ENCODE measurements at places on chromosomes 7 and 10. TPM values are rescaled to one million over a fixed set of nuclear protein-coding genes. Genes with fewer than 3 reads are reported as not detected.
A peak's percentile ranks its signal among the peaks of the same experiment; 100 is the strongest.

- DNase-seq, result no peak
Observed at GRCh38 chr7:14902589-14903067, at the start of gene DGKB. DGKB (minus strand) TSS chr7:14902751.

SPDYE8 gene
- 0.10 TPM for polyA plus RNA-seq

GRCh38 chr7:4550117-4550516 is 132.0 kb upstream of the FOXK1 start:
- no peak for DNase-seq

GPR37 gene
- 11.2 TPM for polyA plus RNA-seq

GRCh38 chr7:22810843-22811242 is 11.8 kb downstream of the TOMM7 start:
- no peak for DNase-seq

PILRA gene
- polyA plus RNA-seq, result 0.30 TPM

DNA sequence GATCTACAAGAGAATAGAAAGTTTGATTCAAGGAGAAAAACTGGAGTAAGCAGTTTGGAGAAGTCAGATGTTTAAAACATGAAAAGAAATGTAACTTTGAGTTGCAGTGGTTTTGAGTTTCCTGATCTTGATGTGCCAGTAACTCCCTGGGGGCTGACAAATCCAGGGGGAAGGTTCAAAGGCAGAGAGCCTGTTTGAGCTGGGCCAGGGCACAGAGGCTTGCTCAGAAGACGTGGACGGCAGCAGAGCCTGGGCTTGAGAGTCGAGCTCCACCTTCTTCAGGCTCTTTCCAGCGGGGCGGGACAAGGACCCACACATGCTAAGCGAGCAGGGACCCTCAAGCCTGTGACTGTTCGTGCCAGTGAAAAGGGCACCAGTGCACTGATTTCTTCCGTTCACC is 176.2 kb downstream of the MGMT start:
- DNase-seq, result no peak

DNA sequence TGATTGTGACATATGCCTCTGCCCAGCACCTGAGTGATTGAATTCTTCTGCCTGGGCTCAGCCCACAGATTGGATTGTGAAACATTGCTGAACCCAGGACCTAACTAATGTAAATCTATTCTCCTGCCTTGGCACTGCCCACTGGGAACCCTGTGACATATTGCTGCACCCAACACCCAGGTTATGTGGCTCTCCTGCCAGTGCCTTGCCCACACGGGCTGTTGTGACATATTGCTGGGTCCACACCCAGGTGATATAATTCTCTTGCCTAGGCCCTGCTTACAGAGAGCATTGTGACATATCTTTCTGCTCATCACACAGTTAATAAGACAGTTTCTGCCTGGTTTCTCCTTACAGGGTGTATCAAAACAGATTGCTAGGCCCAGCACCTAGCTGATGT is 50.8 kb upstream of the ZNF680 start:
- DNase-seq, result no peak

FAM241B gene
- 0.37 TPM for polyA plus RNA-seq

- DNase-seq, result no peak
Observed at GRCh38 chr10:69742928-69743602, 58.6 kb upstream of the COL13A1 start.

GRCh38 chr7:100022621-100023020 is 7.2 kb downstream of the ZKSCAN1 start:
- DNase-seq, result no peak

MDFIC gene
- 35.9 TPM for polyA plus RNA-seq

- no peak for DNase-seq
Observed at GRCh38 chr10:67666416-67667034, 29.5 kb downstream of the CTNNA3 start.

DNA sequence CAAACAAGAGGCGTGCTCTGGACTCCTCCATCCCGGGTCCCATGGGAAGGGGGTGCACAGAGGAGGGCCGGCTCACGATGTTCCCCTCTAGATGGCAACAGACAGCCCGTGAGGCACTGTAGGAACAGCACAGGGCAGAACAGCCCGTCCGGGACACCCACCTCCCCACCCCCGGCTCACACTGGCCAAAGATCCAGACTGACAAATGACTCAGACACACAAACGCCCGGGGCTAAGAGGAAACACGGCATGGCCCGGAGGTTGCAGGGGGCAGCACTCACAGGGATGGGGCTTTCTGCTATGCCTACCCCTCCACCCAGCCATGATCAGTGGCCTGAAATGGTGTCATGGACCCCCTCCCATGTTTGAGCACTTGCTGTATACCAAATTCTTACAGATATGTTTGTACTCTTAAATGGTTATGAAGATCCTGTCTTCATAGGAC is 4.9 kb upstream of the ELN start:
- DNase-seq, result no peak

GRCh38 chr7:27165996-27166530 is 726 bp upstream of the HOXA9 start:
- DNase-seq, result no peak

SUN3 gene
- not detected for polyA plus RNA-seq

- no peak for DNase-seq
Observed at GRCh38 chr7:150830937-150831336, 21.4 kb upstream of the AOC1 start.

DNA sequence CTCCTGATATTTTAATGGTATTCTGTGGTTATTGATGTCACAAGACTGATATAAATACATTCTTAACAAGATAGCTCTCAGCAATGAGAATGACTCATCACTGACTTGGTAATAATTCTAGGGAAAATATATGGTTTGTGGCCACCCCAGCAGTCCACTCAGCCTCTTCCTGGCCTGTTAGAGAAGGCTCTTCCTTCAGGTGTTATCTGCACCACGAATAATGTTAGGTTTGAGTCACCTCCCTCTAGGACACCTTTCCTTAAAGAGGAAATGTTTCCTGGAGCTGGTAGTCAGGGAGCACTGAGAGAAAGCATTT is 163.3 kb downstream of the SVIL start:
- DNase-seq, result peak; percentile 44

DNA sequence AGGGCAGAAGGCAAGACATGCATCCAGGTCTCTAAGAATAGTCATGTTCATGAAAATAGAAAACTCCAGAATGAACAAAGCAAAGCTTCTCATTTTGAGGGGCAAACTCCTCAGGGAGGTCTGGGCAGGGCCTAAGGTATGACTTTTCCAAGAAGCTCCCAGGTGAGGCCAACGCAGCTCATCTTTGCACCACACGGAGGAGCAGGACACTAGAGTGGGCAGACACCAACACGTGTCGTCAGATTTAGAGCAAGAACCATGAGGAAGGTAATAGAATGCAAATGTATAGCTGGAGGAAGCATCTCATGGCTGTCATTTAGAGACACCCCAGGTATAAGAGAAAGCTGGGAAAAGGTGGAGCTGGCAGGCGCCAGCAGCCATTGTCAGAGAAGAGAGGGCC is 95.7 kb downstream of the WDFY4 start:
- no peak for DNase-seq

ODAD2 gene
- polyA plus RNA-seq, result 1.3 TPM

- DNase-seq, result no peak
Observed at GRCh38 chr10:12556039-12556438, 206.7 kb downstream of the CAMK1D start.

LLCFC1 gene
- not detected for polyA plus RNA-seq

DNA sequence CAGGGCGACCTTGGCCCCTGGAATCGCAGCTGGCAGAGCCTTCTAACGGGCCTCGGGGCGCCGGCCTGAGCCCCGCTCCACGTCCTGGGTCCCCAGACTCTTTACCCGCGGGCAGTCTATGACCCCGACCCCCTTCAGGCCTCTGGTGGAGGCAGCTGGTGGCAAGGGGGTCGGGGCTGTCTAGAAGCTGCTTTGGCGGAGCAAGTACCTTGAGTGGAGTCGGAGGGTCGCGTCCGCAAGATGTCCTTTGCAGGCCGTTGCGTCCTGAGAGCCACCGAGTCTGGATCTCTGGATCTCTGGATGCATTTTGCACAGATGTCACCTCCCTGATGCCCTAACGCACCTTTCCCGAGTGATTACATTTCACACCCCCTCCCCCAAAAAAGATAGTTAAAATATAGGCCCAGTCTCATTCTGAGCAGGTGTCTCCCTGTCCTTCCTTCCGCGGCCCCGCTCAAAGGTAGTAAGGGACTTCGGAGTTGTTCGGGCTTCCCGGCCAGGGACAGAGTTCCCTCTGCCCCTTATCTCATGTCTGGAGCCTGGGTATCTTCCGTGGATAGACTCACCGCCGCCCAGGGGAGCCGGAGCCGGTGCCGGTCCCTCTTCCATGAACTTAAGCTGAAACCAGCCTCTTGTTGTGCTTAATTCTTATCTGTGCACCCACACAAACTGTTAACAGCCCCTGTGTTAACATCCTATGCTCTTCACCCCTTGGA is 457 bp downstream of the ACADSB start:
- no peak for DNase-seq

IMPDH1 gene
- 43.8 TPM for polyA plus RNA-seq

- DNase-seq, result no peak
Observed at GRCh38 chr7:33870120-33870519, 35.2 kb upstream of the BMPER start.

DNA sequence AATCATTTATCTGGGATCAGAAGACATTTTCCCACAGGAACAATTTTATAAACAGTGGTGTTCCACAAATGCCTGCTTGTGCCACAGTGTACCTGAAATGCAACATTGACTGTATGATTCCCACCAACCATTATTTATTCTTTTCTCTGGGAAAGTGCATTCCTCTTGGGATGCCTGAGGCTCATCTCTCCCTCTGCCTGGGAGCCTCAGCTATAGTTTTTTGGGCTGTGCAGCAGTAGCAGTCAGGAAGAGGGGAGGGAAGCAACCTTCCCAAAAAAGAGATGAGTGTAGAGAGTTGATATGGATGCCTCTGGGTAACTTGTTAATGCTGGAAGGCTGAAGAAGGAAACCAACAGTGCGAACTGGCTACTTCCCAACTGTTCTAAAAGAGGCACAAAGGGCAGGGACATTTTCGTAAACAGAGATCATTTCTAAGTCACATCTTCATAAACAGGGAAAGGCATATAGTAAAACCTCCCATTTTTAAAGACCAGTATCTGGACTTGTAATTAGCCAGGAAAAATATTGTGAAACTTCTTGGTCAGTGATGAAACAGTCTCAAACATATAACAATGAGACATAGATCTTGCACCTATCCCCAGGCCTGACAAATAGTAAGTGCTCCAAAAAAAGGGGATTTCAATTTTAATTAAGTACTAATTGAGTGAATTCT is 1.4 kb upstream of the CALD1 start:
- DNase-seq, result no peak

CYP2E1 gene
- polyA plus RNA-seq, result 1.1 TPM

- DNase-seq, result no peak
Observed at GRCh38 chr7:153190452-153190851, 430.9 kb downstream of the ACTR3B start.

PTPN20 gene
- polyA plus RNA-seq, result not detected

DNA sequence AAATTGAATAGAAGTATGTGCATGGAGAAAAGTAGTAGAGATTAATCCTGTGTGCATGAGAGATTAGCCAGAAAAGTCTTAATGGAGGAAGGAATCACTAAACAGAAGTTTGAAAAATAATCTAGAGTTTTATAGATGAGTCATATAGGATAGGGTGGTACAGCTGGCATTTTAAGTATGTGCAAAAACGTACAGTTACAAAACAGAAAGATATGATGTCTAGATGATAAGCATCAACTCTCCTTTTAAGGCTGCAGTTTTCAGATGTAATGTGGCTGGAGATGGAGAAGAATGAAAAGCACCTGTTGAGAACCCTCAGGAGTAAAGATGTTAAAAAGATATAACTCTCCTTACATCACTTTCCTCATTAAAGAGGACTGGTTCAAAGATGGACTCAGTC is 271.3 kb downstream of the STK31 start:
- no peak for DNase-seq

- peak; percentile 70 for DNase-seq
Observed at GRCh38 chr10:47164126-47164799, 135.7 kb upstream of the GDF10 start.

GRCh38 chr7:50149369-50149768 is 56.3 kb upstream of the ZPBP start:
- DNase-seq, result no peak

DNA sequence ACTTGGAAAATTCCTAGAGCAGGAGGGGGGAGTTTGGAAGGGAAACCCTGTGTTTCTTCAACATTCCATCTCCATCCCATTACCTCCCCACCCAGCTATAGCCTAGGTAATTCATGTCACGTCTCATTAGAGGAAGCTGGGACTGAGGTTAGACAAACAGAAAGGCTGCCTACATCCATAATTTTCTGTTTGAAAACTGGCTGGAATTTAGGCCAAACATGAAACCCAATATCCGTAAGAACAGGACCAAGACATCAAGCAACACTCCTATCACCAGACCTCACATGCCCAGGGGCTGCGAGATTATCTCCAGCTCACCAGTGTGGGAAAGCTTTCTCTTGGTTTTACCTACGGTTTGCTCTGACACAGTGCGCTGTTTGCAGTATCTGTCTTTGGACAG is 316.3 kb downstream of the FRMD4A start:
- no peak for DNase-seq

GRCh38 chr10:120336911-120337540 is 120.0 kb upstream of the PLPP4 start:
- no peak for DNase-seq

- DNase-seq, result no peak
Observed at GRCh38 chr10:84820596-84820995, 492.2 kb downstream of the CCSER2 start.

DNA sequence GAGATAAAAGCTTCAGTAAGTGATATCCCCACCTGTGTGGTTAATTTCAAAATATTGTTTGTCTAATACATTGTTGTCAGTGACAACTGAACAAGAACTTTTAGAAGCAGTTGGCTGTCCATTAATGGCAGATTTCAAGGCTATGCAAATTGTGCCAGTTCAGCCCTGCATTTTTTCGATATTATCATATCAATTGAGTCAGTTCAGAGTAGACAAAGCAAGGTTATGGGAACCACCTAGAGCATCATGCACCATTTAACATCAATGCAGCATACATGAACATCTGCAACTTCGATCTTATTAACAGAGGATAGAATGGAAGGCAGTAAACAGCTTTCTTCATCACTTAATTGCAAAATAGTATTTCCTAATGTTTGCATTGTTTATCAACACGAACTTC is 180.7 kb upstream of the KAT6B start:
- DNase-seq, result no peak

CYP26C1 gene
- not detected for polyA plus RNA-seq

- DNase-seq, result no peak
Observed at GRCh38 chr7:37411444-37412034, 37.1 kb downstream of the ELMO1 start.

All from AG04450 (cell line).